ENCODE measurements at places on chromosomes 11 and 22. TPM values are rescaled to one million over a fixed set of nuclear protein-coding genes. Genes with fewer than 3 reads are reported as not detected.

GRCh38 chr11:73359930-73360742, 16.1 kb upstream of the RELT start:
- no peak for DNase-seq

NAALADL1 gene
- total RNA-seq = 5.3 TPM

RAG1 gene
- 1.4 TPM for total RNA-seq

ENDOD1 gene
- total RNA-seq = 10.7 TPM

DNA sequence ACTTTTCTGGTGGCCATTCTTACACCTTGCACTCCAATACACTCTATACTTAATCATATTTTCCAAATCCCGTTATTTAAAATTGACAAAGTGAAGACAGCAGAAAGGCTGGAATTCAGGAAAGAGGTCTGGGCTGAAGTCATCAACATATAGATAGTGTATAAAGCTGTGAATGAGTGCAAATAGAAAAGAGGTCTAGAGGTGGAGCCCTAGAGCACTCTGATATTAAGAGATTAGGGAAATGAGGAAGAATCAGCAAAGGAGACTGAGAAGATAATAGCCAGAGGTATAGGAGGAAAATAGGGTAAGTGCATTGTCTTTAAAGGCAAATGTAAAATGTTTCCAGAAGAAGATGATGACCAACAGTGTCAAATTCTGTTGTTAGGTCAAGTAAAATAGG, 7.9 kb downstream of the CTR9 start:
- DNase-seq = no peak

DNA sequence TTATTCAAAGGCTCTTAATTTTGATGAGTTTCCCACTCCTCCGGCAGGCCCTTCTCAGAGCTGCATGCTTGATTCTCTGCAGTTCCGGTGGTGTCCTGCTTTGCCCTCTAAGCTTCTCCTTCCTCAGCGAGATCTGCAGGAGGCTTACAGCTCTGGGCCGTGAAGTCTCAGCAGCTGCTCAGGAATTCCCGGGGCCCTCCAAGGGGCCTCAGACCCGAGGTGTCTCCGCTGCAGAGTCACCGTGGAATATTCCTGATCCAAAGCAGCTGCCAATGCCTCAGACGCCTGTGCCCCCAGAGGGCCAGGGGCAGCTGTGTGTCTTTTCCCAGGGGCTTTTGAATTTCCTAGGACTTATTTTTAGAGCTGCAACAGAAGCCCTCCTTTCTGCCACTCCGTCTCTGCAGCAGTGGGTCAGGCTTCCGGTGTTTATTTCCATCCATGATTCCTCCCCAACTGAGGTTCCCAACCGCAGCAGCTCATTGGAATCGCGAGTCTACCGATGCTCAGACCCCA, 37.2 kb downstream of the RPS6KA4 start:
- no peak for DNase-seq

DNA sequence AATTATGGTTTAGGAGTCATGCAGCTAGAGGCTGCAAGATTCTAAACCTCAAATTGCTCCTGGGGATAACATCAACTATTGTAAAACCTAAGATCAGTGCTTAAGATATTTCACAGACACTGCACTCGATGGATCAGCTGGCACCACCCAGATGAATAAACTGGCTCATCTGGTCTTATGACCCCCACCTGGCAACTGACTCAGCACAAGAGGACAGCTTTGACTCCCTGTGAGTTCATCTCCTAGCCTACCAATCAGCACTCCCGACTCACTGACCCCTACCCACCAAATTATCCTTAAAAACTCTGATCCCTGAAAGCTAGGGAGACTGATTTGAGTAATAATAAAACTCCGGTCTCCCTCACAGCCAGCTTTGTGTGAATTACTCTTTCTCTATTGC, 782 bp upstream of the TTC12 start:
- no peak for DNase-seq

DNA sequence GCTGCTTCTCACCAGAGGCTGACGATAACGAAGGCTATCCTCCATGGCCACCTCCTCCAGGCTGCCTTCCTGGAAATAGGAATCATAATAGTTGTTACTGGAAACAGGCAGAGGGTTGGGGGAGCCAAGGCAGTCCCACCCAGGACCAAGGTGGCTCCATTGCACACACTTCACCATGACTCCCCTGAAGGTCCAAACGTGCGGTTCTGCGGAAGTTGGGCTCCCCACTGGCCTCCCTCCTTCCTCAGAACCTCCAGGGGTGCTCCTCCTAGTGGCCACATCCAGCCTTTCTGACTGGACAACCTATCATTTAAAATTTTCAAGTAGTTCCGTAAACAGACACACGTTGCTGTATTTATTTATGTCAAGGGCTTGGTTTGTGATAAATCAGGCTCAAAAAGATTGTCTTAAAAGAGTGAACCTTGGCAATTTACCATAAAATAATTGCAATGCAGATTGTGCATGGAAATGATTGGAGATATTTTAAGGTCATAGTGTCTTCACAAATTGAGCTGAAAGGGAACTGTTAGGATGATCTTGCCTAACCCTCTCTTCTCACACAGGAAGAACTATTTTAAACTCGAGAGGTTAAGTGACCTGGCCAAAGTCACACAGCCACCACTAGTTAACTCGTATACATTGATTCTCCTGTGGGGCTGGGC, 1.4 kb upstream of the TCN2 start:
- DNase-seq = peak; percentile 53

GRCh38 chr11:93849751-93850593, 446 bp downstream of the VSTM5 start:
- peak; percentile 54 for DNase-seq

ALX4 gene
- 0.07 TPM for total RNA-seq

DNA sequence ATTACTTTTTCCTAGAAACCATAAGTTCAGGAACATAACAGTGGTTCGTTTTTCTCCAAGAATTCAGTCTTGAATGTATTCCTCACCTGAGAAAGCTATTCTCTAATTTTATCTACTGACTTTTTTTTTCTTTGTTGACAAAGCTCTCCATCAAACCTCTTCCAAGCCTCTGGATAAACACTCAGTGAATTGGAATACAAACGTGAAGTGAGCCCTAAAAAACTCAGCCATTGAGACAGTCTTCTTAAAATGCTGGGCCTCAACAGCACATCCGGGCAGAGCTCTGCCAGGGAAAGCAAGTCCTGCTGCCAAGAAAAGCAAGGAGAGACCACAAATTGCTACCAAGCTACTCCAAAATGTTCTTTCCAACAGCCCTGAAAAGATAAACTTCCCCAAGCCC, 7.7 kb upstream of the SLC1A2 start:
- no peak for DNase-seq

KCNJ11 gene
- total RNA-seq = 29.2 TPM

ANGPTL5 gene
- 0.77 TPM for total RNA-seq

CRYBA4 gene
- total RNA-seq = not detected

DNA sequence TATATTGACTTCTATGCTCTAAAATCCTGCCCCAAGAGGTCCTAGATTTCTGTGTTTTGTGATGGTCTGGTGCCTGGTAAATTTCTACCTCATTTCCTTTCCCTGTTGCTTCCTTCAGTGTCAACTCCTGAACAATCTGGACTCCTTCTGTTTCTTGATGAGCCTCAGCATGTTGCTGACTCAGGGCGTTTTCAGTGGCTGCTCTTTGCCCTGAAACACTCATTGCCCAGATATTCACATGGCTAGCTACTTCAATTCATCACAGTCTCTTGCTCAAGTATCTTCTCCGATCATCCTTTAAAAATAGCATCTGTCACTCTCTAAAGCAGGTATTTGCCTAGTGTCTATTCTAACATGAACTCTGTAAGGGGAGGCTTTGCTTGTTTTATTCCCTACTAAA, 526.3 kb upstream of the RAG2 start:
- DNase-seq = no peak

- DNase-seq = peak; percentile 35
These were observed 16.9 kb upstream of the MTCH2 start for GRCh38 chr11:47659276-47659675.

GRCh38 chr22:20490183-20490940, 5.2 kb downstream of the KLHL22 start:
- DNase-seq = no peak

DNA sequence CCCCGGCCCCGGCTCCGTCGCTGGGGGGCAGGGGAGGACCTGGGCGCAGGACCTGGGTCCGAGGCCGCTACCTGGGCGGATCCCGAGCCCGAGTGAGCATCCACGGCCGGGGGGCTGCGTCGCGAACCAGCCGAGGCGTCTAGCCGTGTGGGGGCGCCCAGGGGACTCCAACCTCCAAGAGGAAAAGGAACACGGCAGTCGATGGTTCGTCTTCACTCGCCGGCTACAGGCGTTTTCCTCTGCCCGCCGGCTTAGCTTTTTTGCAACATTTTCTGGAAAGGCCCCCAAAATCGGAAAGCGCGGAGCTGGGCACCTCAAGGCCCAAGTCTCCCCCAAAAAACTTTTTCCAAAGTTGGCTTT, 666 bp downstream of the PDGFB start:
- DNase-seq = no peak

SEC14L6 gene
- not detected for total RNA-seq

TMPRSS5 gene
- total RNA-seq = 0.69 TPM

GRCh38 chr11:20075627-20076026, 84.6 kb downstream of the DBX1 start:
- DNase-seq = no peak

DNA sequence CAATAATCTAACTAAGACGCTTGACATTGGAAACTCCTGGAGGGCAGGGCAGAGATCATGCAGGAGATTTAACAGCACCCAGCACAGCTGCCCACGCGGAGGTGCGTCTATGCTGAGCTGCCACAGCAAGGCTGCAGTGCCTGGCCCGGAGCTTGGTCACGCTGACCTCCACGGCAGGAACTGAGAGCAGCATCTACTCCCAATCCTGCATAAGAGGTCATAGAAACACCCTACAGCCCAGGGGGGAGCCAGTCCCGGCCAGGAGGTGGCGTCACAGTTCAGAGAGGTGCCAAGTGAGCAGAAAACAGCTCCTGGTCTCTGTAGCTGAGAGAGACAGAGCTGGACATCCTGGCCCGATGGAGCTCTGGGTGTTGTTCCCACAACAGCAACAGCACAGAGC, 121.1 kb upstream of the TMEM45B start:
- no peak for DNase-seq

All from left ventricle myocardium superior (tissue), 1 donor.